ENCODE measurements at places on chromosomes 7 and 10.

- DNase-seq: no peak
Observed at GRCh38 chr10:48233559-48234005, 40.9 kb downstream of the FRMPD2 start.

- no peak for DNase-seq
Observed at GRCh38 chr7:113374955-113375354, 256.6 kb upstream of the SMIM30 start.

- no peak for DNase-seq
Observed at GRCh38 chr10:47031901-47032465, 120.8 kb downstream of the PTPN20 start.

DNA sequence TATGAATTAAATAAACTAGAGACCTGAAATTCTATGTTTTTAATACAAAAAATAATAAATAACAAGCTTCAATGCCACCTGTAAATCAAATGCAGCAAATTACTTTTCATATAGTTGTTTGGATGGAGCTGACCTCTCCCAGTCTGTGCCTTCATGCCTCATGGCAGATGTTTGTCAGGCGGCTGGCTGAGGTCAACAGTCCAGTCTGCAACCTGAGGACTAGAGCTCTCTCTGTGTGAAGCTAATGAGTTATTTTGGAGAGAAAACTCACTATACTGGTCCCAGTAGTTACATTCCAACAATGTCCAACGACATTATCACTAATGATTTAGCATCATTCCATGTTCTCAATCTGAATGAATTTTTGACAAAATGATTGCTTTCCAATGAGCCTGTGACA is 746.2 kb upstream of the POM121L12 start:
- DNase-seq: no peak

DNA sequence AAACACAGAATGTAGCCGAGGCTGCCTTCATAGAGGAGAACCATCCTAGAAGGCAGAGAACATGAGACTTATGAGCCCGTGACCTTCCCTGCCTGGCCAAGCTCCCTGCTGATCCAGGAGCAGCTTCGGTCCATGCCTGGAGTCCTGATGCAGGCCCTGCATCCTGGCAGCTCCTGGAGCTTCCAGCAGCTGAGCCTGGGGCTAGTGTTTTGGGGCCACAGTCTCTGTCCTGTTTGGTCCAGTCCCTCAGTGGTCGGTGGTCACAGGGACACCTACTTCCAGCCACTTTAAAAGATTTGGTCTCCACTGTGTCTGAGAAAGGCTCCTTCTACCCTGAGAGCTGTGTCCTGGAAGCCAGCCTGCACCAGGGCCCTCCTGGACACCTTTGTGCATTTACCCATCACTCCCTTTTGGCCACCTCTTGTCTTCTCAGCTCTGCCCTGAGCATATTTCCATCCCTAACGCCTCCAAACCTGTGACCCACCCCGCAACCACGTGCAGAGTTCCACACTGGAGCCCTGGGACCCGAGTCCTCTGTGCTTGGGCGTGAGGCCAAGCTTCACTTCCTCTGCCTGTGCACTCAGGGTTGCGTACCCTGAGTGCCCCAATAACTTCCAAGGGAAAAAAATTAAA is 315.2 kb upstream of the ZNF32 start:
- no peak for DNase-seq

DNA sequence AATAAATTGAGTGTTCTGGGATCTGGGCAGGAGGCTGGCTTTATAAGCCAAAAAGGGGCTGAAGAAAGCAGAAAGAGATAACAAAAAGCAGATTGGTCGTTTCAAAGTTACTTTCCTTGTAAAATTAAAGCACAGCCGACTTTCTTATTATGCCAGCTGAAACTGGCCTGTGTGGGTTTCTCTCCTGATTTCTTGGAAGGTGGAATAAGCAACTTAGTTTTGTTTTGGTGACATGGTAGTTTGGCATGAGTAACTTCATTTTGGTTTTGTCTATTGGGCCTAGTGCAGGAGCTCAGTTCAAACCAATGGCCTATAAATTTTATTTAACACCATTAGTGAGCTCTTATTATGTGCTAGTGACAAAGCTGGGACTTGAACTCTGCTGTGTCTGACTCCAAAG is 13.2 kb upstream of the DNAJC12 start:
- no peak for DNase-seq

GRCh38 chr7:38686888-38687287 is 55.7 kb upstream of the AMPH start:
- no peak for DNase-seq

- DNase-seq: no peak
Observed at GRCh38 chr10:1552881-1553670, 184.2 kb downstream of the ADARB2 start.

GRCh38 chr10:132458586-132459300 is 61.7 kb downstream of the PWWP2B start:
- DNase-seq: no peak

DNA sequence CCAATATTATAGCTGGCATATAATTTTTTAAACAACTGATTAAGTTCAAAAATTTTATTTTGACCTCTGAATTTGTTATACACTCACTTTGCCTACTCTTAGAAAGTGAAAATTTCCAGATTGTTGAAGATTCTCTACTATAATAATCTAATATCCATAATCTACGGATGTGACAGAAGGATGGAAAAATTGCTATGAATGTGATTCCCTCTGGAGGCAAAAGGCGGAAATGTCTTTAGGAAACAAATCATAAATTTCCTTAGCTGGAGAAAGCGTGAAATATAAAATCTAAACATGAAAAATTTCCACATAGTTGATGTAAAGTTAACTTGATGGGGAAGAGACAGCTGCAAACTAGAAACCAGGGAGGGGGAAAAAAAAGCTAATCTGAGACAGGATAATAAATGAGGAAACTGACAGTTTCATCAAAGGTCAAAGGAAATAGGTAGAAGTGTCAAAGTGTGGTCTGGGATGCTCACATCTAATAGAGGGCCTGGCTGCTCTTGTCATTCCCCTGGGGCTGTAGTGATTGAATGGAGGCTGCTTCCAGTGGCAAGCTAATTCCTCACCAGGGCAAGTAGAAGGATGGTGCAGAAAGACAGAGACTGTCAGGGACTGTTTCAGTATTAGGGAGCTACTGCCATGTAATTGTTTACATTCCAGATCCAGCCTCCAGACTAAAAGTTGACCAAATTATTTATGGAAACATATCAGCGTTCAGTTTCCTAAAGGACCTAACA is 264.5 kb downstream of the SDHAF3 start:
- no peak for DNase-seq

DNA sequence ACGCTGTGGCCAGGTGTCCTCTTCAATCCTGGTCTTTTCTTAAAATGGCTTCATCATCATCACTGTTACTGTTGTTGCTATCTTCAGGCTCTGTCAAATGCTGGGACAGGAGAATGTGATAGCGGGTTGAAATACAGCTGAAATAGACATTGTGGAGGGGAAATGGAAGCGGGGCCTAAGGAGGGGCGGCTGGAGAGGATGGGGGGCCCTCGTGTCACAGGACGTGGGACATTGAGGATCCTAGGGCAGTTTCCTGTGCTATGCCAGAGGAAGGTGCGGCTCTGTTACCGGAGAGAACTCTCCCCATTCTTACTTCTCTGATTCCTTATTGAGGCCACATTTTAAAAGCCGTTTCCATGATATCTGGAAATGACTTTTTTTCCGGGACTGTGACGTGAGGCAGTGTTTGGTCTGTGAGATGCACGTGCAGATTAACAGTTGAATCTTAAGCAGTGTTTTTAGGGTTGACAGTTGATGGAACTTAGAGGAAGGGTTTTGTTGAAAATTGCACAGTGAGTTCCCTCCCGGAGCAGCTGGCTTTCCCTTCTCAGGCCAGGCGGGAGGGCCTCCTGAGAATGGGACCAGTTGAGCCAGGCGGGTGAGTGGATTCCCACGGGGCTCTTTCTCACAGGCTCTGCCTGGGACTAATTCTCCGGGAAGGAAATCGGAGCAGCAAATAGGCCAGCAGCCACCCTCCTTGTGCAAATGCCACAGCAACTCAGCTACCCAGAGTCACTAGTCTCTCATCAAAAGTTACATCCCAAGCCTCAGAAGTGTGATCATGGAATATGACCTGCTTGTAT is 125.2 kb downstream of the TACC2 start:
- no peak for DNase-seq

DNA sequence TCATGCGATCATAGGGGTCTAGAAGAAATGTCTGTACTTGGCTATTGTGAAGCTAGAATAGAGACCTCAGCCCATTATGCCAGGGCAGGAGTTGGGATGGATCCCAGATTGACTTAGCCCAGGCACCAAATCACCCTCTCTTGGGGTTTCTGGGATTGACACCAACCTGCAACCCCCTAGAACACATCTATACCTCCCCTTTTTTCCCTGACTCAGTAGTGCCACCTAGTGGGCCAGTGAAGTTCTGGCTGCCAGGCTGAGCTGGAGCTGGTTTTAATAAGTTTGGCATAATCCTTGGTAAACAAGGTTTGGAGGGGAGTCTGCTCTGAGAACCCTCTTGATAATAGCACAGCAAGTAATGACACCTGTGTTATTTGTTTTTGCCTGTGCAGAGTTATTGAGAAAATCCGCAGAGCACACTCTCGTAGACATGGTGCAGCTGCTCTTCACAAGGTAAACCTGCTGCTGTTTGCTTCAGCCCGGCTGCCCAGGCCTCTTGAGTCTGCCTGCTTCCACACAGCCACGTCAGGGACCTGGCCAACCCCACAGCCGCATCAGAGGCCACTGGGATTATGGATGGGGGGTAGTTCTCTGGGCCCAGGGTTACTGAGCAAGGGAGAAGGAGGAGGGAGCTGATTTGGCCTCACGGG is 43.3 kb upstream of the NFKB2 start:
- DNase-seq: peak; percentile 58

DNA sequence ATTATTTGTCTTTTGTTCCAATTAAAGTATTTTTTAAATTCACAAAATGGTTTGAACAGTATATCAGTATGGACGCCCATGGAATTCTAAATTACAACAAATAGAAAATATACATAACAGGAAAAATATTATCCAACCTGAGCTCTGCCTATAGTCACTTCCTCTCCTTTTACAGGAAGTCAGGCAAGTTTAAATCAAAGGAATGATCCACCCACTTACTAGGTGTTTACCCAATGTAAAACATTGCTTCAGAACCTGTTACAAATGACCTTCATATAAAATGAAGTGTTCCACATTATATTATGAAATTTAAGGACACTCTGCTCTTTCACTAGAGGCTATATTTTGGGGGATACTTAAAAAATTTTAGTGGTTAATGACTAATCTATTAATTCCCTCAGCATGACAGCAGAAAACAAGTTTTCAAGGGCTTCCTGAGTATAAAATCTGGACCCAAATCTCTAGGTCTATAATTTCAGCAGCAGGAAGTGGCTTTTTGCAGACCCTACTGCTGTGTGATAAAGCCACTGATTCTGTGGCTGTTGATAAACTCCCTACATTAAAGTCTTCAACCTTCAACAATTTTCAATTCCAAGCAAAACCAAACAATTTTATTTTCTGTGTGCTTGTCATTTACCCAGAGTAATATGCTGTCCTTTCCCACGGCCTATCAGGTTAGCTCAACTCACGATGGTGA is 722.6 kb downstream of the GATA3 start:
- no peak for DNase-seq

DNA sequence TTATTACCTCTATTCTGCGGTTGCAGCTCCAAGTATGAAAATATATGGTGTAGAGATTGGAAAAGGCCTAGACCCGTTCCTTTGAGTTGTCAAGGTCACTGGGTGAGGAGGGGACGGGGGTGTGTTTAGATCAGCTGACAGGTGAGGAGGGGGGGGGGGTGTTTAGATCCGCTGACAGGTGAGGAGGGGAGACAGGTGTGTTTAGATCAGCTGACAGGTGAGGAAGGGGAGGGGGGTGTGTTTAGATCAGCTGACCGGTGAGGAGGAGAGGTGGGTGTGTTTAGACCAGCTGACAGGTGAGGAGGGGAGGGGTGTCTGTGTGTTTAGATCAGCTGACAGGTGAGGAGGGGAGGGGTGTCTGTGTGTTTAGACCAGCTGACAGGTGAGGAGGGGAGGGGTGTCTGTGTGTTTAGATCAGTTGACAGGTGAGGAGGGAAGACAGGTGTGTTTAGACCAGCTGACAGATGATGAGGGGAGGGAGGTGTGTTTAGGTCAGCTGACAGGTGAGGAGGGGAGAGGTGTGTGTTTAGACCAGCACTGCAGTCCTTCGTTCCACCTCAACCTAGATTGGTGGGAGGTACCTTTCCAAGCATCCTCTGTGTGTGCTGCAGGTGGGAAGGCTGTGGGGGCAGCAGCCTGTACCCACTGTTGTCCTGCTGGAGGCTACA is 655.0 kb upstream of the ADARB2 start:
- DNase-seq: no peak

- DNase-seq: no peak
Observed at GRCh38 chr7:118580743-118581382, 356.4 kb downstream of the ANKRD7 start.

DNA sequence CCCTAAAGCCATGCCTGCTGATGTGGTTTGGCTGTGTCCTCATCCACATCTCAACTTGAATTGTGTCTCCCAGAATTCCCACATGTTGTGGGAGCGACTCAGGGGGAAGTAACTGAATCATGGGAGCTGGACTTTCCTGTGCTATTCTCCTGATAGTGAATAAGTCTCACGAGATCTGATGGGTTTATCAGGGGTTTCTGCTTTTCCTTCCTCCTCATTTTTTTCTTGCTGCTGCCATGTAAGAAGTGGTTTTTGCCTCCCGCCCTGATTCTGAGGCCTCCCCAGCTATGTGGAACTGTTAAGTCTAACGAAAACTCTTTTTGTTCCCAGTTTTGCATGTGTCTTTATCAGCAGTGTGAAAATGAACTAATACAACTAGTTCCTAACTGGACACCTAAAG is 11.8 kb downstream of the MACROH2A2 start:
- no peak for DNase-seq

DNA sequence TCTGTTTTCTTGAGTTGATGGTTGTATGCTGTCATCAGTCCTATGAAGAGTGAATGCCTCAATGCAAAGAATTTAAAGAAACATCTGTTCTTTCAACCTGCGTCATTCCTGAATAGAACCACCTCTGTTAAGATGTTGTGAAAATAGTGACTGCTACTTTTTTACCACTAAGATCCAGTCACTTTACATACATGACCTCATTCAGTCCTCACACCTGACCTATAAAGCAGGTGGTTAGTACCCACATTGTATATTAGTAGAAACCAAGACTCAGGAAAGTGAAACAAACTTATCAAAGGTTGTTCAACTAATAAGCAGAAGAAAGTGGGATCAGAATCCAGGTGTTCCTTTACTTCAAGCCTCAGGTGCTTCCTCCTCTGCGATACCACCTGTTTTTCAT is 64.8 kb downstream of the ITGB8 start:
- no peak for DNase-seq

- no peak for DNase-seq
Observed at GRCh38 chr7:127393368-127394058, 1.0 kb upstream of the ZNF800 start.

Measured in Caki2 (cell line).